Kidney (tissue), 22 donors: ENCODE measurements at places on chromosomes 11 and 22.

- DNase-seq, result no peak
These were observed 55.9 kb downstream of the IGLL1 start for GRCh38 chr22:23524226-23524625.

- DNase-seq, result peak; percentile 89
These were observed at the start of gene KDELR3 for GRCh38 chr22:38467904-38468442. TSS of gene KDELR3 (plus strand) at chr22:38468096. CDS start at chr22:38468234, 138 bp downstream.

DNA sequence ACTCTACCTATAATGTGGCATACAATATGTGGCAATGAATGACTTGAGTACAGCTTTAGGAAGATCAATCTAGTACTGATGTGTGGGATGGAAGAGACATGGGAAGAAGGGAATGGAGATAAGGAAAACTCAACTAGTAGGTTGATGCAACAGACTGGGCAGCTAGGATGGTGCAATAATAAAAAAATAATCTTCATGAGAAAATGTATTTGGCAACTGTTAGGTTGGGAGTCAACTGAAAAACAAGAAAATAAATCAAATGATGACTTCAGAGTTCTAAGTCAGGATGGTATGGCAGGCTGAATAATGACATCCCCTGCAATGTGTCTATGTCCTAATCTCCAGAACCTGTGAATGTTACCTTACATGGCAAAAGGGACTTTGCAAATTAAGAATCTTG is 236.8 kb upstream of the PITPNB start:
- DNase-seq, result no peak

DNA sequence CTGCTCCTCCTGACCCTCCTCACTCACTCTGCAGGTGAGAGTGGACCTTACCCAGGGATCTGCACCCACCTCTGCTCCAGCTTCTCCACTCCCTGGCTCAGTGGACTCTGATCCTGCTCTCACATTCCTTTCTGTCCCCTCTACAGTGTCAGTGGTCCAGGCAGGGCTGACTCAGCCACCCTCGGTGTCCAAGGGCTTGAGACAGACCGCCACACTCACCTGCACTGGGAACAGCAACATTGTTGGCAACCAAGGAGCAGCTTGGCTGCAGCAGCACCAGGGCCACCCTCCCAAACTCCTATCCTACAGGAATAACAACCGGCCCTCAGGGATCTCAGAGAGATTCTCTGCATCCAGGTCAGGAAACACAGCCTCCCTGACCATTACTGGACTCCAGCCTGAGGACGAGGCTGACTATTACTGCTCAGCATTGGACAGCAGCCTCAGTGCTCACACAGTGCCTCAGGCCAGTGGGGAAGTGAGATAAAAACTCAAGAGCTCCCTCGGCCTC is 29.7 kb upstream of the VPREB1 start:
- DNase-seq, result no peak

DNA sequence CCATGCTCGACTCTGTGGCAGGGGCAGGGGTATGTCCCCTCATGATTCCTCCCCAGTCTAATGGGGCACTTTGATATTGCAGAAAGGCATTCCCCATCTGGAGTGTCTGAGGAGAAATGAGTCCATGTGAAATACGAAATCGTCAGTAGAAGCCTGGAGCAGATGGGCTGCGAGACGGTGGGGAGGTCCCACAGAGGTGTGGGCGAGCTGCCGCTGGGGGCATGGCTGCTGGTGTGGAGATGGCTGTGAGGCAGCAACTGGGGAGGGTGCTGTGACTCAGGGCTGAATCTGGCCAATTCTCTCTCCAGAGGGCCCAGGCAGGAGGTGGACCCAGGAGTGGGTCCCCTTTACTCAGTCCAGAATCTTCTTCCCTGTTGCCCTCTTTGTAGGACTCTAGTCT is 11.2 kb downstream of the KCTD21 start:
- no peak for DNase-seq

DNA sequence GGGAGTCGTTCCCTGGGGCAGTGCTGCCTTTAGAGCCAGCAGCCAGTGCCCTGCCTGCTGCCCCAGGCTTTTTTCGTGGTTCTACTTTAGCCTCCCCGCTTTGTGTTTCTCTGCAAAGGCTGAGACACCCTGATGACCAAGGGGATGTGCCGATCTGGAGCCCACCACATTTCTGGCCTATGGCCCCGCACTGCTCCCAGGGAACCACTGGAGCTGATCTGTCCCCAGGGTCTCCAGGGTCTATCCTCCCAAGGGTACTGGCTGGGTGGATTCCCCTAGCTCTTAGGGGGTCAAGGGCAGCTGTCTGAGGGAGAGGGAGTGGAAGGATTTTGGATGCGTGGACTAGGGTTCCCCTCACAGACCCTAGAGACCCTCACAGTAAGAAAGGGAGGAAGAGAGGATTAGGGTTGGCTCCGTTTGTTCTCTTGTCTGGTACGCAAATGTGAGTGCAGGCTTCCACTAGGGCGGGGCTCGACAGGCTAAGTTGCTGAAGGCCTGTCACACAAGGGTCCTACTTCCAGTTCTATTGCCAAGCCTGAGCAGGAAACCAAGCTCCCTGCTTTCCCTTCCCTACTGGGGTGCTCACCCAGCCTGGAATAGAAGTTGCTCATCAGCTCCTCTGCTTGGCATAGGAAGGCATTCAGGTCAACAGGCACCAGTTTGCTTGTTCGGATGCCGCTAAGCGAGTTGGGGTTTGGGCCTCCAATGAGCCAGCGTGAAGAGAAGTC is 19.3 kb downstream of the TREH start:
- DNase-seq, result no peak

GRCh38 chr11:124812876-124813275 is 12.7 kb upstream of the MSANTD2 start:
- DNase-seq, result no peak

- DNase-seq, result no peak
These were observed 132.9 kb upstream of the GUCY1A2 start for GRCh38 chr11:107151158-107151557.

GRCh38 chr11:68735125-68735524 is 16.2 kb downstream of the TESMIN start:
- DNase-seq, result no peak

DNA sequence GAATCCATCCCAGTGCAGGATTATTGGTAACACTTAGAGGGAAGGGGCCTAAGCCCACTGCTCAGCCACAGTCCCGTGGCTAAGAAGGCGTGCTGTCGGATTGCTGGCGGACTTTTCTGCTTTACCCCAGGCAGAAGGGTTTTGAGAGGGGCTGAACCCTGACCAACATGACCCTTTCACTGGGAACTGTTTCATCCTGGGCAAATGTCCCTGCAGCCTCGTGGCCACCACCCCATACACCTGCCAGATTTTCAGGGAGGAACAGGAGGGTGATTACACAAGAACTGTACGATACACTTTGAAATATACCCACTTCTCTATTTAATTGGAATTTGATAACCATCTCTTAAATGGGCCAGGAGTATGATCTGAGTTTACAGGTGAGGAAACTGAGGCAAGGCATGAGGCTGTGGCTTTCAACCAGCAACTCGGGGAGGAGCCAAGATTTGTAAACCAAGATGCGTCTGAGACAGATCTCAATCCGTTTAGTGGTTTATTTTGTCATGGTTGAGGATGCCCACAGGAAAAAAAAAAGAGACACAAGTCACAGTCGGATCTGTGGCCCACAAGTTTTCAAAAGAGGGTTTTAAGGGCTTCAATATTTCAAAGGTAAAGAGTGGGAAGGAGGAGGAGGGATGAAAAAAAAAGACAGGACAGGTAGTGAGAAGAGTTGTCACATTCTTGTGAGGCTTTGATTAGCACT is 6.1 kb upstream of the APOL3 start:
- DNase-seq, result no peak

DNA sequence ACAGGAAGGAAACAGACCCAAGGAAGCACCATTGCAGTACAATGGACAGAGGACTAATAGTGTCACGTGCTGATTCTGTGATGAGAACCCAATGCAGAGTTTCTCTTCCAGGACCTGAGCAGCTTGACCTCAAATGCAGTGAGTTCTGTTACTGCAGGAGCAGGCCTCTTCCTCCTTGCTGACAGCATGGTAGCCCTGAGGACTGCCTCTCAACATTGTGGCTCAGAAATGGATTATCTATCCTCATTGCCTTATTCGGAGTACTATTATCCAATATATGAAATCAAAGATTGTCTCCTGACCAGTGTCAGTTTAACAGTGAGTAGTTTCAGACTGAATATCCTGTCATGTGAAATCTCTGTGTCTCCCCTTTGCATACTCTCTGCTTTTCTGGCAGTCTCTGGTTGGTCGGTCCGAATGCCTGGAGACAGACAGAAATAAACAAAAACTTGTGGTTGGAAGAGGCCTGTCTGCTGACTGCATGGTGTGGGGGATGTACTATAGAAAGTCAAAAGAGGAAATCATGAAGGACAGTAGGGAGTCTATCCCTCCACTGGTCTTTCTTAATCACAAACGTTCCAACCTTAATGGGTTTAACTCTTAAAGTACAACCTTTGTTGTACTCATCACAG is 6.9 kb upstream of the MS4A14 start:
- DNase-seq, result no peak

GRCh38 chr11:72613977-72614376 is 60.2 kb downstream of the PDE2A start:
- DNase-seq, result no peak

- no peak for DNase-seq
These were observed at the start of gene SMIM38 for GRCh38 chr11:69155302-69156234. TSS of gene SMIM38 (plus strand) at chr11:69155935. CDS start at chr11:69157847, 1,912 bp downstream.

DNA sequence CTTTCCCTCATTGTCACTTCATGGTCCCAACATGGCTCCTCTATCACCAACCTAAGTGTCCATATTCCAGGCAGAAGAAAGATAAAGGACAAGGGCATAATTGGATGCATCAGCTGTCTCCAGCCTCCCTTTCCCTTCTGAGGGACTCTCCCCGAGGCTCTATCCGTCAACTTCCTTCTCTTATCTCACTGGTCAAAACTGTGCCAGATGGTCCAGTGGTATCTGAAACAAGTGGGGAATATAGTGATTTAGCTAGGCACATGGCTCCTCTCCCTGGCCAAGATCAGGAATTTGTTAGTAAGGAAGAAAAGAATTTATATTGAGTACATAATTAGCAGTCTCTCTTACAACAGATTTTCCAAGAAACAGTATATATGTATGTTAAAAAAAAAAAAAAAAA is 12.6 kb upstream of the SPON1 start:
- no peak for DNase-seq

DNA sequence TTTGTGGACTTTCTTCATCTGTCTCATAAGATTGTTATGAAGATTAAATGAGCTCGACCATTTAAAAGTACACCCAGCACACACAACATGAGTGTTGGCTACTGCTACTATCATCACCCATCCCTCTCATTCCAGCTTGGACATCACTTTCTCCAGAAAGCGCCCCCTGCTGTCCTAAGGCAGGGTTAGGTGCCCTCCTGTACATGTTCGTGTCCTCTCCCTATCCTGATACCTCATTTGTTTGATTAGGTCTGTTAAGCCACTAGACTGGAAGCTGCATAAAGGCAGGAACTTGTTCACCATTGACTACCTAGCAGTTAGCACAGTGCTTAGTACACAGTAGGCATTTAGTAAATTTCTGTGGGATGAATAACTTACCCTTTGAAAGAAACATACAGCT is 85.5 kb downstream of the ENTHD1 start:
- no peak for DNase-seq

GRCh38 chr22:22322792-22323191 is 78.2 kb downstream of the VPREB1 start:
- DNase-seq, result no peak

GRCh38 chr11:64767344-64768299 is 7.8 kb upstream of the PYGM start:
- DNase-seq, result peak; percentile 76

DNA sequence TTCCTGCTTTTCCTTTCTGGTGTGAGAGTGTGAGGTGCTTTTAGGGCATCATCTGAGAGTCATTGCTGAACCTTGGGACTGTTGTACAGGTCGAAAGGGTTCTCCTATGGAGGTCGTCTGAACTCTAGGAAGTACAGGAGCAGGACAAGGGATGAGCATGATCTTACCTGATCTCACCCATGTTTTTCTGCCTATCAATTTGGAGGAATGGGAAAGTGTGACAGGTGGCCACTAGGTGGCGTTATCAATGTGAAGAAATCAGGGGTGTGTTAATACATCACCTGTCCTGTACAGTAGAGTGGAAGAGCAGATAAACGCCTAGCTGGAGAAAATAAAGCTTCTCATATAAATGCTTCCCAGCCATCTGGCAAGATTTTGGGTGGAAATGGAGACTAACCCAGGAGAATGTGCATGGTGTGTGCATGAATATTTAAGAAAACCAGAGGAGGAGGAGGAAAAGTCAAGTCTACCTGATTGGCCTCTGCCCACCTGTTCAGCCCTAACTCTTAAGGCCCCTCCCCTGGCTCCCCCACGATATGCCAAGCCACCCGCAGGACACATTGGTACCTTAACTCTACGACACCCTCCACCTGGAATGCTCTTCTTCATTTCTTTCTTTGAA is 72.0 kb upstream of the NARS2 start:
- peak; percentile 68 for DNase-seq

DNA sequence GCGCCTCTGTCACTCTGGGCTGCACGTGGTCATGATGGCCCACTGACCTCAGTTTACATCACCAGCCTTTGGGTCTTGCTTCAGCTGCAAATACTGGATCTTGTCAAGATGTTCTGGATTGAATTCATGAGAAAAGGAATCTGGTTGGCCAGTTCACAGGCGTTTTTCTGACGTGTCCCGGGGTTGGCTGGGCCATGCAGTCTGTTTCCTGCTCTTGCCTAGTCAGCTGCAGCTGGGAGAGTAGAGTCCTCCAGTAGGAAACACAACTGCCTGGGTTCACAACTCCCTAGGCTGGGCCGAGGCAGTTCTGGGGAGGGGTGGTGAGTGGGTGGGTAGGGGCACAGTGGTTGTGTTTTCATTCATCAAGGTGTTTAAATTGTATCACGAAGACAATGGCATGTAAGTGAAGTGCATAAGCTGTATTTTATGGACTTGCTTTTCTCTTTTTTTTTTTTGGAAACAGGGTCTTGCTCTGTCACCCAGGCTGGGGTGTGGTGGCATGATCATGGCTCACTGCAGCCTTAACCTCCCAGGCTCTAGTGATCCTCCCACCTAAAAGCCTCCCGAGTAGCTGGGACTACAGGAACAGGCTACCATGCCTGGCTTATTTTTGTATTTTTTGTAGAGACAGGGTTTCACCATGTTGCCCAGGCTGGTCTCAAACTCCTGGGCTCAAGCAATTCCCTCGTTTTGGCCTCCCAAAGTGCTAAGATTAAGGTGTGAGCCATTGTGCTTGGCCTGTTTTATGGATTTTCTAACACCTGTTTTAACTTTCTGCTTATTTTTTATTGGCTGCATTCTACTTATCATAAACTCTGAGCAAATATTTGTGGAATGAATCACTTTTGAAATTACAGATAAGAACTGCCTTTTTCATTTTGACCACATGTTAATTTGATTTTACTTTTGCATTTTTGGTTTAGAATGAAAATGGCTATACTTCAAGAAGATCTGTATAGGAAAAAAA is 54.0 kb upstream of the PITPNB start:
- no peak for DNase-seq

DNA sequence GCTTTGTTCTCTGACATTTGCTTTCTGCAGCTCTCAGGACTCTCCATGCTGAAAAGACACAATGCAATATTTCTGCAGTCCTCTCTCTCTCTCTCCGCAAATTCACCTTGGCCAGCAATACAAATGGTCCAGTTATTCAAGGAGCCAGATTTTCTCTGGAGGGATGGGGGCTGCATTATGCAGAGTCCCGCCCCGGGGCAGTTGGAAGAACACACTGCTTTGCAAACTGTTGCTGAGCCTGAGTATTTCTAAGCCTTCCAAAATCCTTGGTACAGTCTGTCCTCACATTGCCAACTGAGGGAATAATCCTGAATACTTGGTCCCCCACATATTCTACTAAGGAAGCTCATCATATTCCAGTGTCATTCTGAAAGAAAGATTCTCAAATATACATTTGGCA is 94.3 kb upstream of the ZC3H12C start:
- no peak for DNase-seq

- DNase-seq, result peak; percentile 42
These were observed 24.0 kb downstream of the SLCO2B1 start for GRCh38 chr11:75174781-75175370.

GRCh38 chr11:69375316-69376154 is 81.6 kb downstream of the MYEOV start:
- DNase-seq, result peak; percentile 57
